ENCODE measurements at places on chromosomes 5 and 9. TPM values are rescaled to one million over a fixed set of nuclear protein-coding genes. Genes with fewer than 3 reads are reported as not detected.

DNA sequence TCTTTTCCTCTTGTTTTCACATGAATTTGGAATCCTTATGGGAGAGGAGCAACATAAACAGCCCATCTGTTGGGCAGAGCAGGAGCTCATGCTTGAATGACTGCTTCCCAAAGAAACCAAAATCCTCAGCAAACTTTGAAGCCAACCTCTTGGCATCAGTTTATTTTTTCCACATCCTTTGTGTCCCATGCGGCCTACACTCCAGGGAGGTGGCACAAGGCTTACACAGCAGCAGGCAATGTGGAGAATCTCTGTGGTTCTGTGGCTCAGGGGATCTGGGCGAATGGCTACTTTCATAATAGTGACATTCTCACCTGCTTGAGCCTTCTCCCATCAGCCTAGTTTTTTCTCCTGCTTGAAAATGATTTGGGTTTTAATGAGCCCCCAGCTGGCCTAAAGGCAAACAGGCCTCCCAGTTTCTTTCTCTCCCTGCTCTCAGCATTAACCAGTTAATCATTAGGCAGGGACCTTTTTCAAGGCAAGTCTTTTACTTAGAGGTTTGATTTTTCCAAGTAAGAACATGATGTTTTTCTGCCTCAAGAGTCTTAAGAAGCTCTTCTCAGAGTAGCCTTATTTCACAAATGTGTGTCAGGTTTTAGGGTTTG, 370.3 kb downstream of the ARHGEF28 start:
- no peak for DNase-seq

Gene BAAT
- total RNA-seq: 1.2 TPM

DNA sequence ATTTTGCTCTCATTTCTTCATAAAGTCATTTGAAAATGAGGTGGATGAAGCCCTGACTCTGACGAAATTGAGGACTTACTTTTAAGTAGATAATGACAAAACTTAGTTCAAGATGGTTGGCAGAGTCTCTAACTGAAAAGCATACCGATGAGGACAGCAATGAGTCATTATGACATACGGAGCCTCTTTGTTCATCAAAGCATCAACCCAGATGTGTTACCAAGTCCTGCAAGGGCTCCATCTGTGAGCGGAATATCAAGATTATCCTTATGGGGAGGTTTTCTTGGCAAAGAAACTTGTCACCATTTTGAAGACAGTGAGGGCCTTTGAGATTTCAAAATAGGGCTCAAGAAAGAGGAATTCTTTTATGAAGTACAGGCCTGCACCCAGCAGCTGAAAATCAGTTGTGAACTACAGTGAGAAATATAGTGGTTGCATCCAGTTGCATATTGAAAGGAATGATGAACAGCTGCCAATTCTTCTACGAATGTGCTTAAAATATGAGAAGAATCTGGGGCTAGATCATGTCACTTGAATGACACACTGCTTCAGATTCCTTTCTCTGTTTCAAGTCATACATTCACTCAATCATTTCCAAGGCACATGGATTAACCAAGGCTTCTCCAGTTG, 86.6 kb upstream of the SLC24A2 start:
- DNase-seq: no peak

DNA sequence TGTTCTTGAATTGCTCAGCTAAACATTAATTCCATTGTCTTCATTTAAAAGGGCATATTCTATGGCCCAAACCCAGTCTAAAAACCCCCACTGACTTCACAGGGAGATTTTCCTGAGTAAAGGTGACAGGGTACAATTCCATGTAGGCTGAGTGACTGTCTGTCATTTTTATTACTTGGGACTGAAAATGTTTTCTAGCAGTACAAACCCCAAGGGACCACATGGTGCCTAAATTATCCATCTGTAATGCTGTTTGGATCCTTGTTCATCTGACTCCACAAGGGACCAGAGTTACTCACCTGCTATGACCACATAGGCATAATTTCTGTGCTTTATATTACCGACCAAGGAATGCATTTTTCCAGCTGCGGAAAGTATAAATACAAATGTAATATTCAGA, 349.1 kb downstream of the ZNF608 start:
- DNase-seq: no peak

Gene STRBP
- total RNA-seq: 11.1 TPM

DNA sequence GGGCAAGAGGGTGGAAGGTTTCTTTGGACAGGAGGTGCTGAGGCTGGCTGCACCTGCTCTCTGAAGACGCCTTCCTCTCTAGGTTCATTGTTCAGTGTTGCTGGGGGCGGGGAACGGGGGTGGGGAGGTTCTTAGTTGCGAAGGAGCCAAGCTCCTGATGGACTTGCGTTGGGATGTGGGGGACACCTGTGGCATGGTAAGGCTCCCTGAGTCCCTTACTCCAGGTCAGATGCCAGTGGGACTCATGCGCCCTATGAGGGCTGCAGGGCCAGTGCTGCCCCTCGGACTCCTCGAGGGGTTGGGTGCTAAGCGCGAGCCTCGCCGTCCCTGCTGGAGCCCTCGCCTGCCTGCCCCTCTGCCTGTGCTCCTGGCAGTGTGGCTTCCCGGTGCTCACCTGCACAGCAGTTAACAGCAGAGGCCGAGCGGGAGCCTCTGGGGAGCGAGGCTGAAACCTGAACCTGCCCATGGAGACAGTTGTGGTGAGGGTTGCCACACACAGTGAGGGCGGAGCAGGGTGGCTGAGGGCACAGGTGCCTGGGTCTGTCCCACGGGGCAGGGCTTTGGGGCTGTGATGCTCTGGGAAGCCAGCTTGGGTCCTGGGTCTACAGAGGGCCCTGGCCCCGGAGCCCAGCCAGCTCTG, 5.5 kb downstream of the RNU6ATAC start:
- DNase-seq: no peak

Gene SIT1
- total RNA-seq: not detected

Data from umbilical cord (tissue), 2 donors.